ENCODE measurements at places on chromosomes 1 and 21.

DNA sequence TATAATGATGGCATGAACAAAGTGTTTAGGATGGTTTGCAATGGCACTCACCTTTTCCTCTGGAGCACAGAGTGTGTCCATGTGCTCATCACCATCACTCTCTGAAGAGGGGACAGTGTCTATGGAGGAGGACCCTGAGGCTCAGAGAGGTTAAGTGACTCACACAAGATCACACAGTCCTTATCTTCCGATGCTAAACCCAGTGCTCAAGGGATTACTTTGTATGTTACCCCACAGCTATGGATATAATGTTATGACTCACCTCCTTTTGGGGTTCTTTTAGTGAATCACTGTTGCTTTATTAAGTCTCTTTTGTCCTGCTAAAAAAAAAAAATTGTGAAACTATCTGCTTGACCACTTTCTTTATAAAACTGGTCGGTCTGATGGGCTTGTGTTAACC is 67.6 kb downstream of the TENT5C start:
- DNase-seq, result no peak

DNA sequence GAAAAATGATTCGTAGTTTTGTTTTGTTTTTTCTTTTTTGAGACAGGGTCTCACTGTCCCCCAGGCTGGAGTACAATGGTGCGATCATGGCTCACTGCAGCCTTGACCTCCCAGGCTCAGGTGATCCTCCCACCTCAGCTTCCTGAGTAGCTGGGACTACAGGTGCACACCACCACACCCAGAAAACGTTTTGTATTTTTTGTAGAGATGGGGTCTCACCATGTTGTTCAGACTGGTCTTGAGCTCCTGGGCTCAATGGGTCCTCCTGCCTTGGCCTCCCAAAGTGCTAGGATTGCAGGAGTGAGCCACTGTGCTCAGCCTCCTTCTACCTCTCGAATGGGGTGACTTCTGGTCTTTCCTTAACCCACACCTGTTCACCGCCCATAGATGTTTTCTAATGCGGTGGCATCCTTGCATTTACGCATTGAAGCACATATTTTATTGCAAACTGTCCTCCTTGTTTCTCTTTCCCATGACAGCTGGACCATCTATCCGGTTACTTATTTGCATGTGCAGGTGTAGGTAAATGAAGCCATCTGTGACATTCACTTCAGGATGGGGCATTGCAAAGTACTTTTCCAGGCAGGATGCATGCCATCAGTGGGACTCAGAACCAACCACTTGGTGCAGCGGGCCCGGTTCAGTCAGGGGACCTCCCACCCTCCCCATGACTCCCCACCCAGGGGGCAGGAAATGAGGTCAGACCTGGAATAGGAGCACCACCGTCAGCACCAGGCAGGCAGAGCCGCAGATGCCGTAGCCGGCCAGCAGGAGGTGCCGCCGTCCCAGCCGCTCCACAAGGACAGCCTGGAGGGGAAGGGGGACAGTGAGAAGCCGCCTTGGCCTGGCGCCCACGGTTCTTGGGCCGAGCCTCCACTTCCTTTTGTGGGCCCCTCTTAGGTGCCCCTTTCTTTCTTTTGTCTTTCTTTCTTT is 16.5 kb downstream of the SLC2A7 start:
- DNase-seq, result no peak

GRCh38 chr1:31985430-31985829 is 28.2 kb upstream of the KHDRBS1 start:
- DNase-seq, result no peak

DNA sequence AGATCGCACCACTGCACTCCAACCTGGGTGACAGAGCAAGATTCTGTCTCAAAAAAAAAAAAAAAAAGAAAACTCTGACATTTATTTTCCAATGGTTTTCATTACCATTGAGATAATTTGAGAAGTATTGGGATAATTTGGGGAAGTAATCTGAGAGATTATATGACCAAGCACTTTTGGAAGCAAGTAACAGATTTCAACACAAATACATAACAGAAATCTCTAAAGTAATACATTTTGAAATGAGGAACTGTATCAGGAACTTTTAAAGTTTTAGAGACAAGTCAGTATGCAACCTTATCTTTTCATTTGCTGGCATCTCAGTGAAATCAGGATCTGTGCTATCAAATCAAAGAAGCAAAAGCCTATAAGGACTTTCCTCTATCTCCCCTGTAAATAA is 25.4 kb upstream of the SLC16A1 start:
- DNase-seq, result no peak

- DNase-seq, result no peak
Measured at GRCh38 chr1:203368624-203369451, 17.9 kb upstream of the FMOD start.

DNA sequence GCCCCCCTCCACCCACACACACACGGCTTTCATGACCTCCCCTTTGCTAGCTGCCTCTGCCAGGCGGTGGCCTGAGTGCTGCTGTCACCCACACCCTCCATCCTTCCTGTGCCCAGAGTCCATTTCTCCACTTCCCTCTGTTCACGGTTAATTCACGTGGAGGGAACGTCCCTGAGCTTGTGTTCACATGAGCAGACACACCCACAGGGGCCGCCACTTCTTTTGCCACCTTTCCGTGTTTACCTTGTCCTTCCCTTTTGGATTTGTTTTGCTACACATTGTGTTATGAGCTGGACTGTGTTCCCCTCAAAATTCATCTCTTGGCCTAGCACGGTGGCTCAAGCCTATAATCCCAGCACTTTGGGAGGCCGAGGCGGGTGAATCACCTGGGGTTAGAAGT is 128.0 kb downstream of the ETS2 start:
- no peak for DNase-seq
